ENCODE measurements at places on chromosomes 16 and 17.

DNA sequence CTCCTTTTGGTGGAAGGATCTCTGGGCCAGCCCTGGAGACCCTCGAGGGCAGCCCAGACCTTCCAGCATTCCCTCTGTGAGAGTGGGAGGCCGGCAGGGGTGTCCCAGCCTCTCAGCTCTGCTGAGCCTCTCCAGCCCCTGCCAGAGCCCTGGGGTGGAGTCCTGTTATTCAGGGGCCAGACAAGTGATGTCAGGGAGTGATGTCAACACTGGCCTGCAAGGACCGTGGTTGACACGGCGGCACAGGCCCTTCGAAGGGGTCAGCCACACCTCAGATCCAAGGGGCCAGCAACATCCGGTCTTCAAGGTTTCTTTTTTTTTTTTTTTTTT, 231.2 kb downstream of the KATNIP start:
- DNase-seq, result no peak

- no peak for DNase-seq
These were observed 6.3 kb upstream of the EXOSC6 start for GRCh38 chr16:70258065-70258464.

DNA sequence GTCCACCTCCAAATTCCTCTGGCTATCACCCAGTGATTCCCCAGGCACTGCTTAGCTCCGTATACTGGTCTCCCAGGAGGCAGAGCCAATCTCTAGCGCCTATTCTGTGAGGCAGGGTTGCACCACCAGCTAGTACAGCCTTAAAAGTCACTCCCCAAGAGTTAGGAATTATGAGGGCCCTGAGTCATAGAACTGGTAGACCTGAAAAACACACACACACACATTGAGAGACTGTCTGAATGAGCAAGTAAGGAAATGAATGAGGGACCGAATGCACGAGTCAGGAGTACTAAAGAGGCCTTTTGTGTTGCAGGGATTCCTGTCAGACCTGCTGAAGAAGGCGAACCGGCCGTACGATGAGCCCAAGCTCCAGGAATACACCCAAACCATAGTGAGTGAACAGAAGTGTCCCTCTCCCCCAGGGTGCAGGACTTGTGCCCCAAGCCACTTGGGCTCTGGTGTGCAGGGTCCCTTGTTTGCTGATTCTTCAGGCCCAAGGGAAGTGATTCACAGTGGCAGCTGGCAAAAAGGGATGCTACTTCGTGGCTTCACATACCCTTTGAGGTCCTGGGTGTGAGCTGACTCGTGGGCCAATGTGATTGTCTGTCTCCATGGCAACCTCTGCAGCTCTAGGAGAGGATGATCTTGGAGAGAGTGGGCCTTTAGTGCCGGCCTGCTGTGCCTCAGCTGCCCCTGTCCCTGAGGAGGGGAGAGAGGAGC, 24.7 kb downstream of the CALB2 start:
- no peak for DNase-seq

- no peak for DNase-seq
These were observed 32.0 kb downstream of the PSME3IP1 start for GRCh38 chr16:57153841-57154240.

DNA sequence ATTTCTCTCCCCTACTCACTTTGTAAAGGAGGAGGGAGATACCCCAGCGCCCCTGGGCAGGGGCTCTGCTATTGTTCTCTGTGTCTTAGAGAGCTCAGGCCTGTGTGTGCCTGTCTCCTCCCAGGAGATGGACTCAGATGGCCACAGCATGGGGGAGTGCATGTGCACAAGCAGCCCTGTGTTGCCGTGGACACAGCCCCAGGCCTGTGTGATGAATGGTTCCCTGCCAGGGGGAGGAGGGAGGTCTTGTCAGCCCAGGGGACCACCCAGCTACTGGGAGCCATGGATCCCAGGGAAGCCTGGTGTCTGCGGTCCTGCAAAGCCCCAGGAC, 26.3 kb downstream of the GINS2 start:
- no peak for DNase-seq

GRCh38 chr17:70771804-70772386, 602.6 kb downstream of the KCNJ2 start:
- DNase-seq, result no peak

DNA sequence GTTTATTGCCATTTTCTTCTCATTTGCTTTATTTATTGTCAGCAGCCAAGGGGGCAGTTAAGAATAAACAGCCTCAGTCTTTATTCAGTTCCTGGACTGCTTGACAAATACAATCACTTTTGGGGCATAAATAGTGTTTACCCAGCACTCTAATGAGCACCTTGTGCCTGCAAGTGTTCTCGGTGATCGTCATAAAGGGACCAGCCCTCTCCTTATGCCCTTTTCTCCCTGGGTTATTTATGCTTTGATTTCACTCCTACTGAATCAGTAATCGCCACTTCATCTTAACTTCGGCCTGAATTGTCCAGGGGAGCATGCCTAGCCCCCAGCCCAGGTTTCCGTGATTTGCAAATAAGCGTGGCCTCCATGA, 55.7 kb upstream of the CACNG5 start:
- DNase-seq, result no peak

DNA sequence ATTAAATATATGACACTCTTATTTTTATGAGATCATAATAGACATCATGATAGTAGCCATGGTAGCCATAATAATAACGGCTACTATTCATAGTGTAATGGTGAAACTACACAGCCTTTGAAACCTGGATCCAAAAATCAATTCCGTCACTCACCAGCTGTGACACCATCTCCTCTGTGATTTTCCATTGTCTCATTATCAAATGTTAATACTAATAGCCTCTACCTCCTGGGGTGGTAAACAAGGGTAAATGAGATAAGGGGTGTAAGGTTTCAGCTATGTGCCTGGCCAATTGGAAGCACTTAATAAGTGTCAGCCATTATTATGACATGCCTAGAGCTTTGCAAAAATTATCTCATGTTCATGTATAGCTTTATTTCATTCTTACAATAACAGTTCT, 88.6 kb downstream of the CACNG3 start:
- DNase-seq, result no peak

GRCh38 chr16:47634727-47635126, 173.6 kb downstream of the PHKB start:
- no peak for DNase-seq

DNA sequence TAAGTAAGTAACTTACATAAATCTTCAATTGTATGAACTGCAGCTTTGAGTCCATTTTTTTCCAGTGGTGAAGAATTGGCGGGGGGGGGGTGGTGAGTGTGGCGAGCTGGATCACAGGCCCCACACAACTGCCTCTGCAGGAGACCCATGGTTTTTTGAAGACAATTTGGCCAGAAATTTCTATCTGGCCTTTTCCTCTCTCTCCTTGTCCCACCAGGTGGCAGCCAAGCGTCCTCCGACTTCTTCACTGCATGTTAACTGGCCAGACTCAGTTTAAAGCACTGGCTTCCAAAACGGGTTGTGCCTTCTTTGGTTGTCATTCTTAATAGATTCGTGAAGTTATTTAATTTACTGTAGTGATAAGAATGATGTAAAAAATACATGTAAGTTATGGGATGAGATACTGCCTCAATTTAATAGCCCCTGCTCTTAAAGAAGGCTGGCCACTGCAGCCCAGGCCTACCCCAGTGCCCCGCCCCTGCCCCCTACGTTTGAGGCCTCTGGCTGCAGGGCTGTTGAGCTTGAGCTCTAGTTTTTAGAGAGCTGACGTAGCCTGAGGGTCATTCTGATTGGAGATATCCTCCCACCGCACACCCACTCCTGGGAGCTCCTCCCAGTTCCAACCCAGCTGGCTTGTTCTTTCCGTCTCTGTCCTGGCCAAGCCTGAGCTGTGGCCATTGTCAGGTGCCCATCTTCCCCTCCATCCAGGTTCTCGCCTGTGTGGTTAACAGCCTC, 36.4 kb downstream of the AKAP1 start:
- DNase-seq, result peak; percentile 54

- no peak for DNase-seq
These were observed 32.7 kb downstream of the CDK5RAP3 start for GRCh38 chr17:48003417-48004151.

GRCh38 chr17:3921502-3922319, 5.4 kb upstream of the P2RX1 start:
- no peak for DNase-seq

- peak; percentile 90 for DNase-seq
These were observed 17.2 kb downstream of the IQCK start for GRCh38 chr16:19735074-19735867.

GRCh38 chr17:41697122-41697962, 8.7 kb downstream of the EIF1 start:
- peak; percentile 36 for DNase-seq

- no peak for DNase-seq
These were observed 210.9 kb downstream of the ZFHX3 start for GRCh38 chr16:72836985-72837384.

DNA sequence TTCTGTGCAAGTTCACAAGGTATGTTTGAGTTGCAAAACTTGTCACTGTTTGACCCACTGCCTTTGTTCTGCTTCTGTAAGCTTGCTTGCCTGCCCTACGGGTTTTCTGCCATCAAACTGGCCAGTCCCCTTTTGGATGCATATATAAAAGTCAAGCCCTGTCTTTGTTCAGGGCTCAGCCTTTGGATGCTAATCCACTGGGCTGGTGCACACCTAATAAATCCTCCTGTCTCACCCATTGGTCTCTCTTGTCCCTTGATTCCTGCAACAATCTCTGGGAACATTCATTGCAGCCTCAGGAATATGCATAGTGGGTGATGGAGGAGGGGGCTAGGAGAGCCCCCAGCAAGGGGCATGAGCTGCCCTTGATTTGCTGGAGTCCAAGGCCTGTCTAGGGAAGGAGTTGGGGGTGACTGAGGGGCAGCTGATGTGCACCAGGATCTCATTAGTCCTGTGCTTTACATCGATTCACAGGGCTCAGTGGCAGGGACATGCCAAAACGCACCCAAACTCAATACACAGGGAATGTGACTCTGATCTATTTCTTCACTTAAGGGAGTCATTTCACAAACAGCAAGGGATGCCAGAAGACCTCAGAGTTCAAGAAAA, 225.4 kb upstream of the NLRP1 start:
- no peak for DNase-seq

- no peak for DNase-seq
These were observed 3.4 kb downstream of the RAPGEFL1 start for GRCh38 chr17:40180694-40181093.

GRCh38 chr17:8103549-8103948, 14.8 kb downstream of the ALOXE3 start:
- DNase-seq, result no peak

DNA sequence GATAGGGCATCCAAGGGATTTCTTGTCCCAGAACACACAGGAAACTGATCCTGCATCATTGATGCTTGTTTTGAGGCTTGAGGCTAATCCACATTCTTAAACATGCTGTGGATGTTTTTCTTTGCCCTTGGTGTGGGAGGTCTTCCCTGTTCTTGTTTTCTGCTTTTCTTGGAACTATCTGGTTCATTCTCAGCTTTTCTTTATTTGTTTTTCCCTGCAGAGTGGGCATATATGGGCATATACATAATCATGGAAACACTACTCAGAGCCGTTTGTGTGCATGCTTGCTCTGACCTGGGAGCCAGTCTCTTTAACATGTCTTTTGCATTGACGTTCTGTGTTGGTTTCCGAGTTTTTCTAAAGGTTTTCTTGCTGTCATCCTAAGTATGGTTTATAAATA, 300.0 kb downstream of the SNX29 start:
- no peak for DNase-seq

DNA sequence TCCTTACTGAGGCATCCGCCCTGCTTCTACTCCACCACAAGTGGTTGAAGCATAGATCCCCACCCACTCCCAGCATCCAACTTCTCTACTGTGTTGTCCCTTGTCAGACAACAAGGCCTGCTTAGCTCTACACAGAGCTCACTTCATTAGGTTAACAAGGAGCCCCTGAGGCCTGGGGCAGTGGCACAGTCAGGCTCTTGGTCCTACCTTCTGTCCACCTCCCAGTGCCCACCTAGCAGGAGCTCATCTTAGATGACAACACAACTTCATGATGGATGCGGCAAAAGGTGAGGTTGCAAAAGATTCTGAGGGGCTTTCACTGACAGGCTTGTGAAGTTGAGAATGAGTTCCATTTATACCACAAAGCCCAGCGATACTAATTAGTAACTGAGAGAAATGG, 432.0 kb upstream of the CDH5 start:
- DNase-seq, result no peak

GRCh38 chr17:52105591-52105990, 52.9 kb downstream of the CA10 start:
- DNase-seq, result no peak

DNA sequence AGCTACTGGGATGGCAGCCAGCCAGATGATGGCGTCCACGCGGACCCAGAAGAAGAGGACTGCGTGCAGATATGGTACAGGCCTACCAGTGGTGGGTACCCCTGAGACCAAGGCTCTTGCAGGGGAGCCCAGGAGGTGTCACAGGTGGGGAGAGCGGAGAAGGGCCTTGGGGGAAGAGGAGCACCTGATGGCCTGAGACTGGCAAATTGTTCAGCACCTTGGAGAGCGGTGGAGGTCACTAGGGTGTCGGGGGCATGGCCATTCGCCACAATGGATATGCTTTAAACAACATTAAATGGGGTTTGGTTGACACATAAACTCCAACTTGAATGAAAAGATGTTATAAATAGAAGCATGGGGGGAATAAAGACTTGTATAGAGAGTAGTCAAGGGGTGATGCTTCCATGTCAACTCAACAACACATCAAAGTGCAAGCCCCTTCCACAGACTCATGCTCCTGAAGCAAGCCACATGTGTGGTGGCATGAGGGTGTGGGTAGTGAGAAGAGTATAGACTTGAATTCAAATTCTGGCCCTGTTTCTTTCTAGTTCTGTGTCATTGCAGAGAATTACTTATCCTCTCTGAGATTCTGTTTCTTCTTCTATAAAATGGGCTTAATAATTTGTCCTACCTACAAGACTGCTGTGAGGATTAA, 22.2 kb downstream of the CLEC19A start:
- DNase-seq, result no peak

- DNase-seq, result no peak
These were observed 153.8 kb downstream of the SNX11 start for GRCh38 chr17:48261297-48261880.

Data from cerebellum (tissue), 4 donors.